ENCODE measurements at places on chromosomes 5 and 9.

- peak; percentile 47 for DNase-seq
Measured at GRCh38 chr9:89564346-89564878, 40.4 kb upstream of the GADD45G start.

DNA sequence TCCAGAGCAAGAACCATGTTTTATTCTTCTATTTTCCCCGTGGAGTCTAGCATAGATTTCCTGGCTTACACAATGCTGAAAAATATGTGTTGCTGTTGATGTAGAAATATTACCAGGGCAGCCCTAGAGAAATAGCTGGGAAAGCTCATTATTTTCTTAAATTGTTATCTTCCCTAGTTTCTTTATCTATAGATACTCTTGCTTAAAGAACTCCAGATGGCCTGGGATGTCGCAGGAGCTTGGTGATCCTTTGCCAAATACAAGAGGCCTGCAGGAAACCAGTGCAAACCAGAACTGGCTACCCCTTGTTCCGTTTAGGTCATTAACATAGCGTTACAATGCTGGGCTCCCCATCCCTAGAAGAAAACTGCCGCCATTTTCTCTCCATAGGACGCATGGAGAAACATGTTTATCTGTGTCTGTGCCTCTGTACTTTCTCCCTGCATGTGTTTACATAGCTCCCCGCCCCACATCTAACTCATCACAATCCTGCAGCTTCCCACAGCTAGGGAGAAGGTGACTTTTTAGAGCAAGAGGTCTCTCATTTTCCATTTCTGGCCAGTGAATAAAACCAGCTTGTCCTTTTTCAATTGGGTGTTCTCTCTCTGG is 6.4 kb downstream of the PRLR start:
- no peak for DNase-seq

GRCh38 chr5:11302663-11303062 is 541.6 kb upstream of the DAP start:
- DNase-seq, result peak; percentile 51

- DNase-seq, result no peak
Measured at GRCh38 chr5:6545770-6546690, 86.8 kb downstream of the NSUN2 start.

GRCh38 chr9:76894198-76894597 is 11.7 kb downstream of the PRUNE2 start:
- peak; percentile 81 for DNase-seq

DNA sequence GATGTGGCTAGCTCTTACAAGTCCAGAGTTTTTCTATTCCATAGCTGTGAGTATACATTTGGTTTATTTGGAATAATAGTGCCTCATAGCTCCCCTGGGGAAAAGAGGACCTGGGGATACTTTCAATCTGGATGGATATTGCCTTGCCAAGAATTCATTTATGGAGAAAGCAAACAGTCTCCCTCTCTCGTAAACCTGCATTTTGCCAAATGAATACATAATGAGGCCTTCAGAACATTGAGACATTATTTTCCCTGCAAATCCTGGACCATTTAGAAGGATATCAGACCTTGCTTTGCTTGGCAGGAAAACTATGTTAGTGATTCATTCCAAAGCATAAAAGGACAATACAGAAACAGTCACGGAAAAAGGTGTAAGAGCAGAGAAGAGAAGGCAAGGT is 569.6 kb upstream of the BRINP1 start:
- no peak for DNase-seq

DNA sequence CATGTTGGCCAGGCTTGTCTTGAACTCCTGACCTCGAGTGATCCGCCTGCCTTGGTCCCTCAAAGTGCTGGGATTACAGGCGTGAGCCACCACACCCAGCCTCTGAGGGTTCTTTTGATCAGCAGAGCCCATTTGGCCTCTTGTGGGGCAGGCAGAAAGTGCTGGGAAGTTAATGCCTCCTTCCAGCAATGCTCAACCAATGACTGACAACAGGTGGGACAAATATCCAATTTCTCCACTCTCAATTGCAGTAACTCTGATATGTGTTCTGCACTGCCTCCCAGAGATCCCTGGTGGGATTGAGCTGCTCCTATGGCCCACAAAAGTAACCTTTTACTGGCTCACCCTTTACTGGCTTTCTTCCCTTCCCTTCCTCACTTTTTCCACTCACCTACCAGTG is 79.9 kb upstream of the APC start:
- DNase-seq, result no peak

DNA sequence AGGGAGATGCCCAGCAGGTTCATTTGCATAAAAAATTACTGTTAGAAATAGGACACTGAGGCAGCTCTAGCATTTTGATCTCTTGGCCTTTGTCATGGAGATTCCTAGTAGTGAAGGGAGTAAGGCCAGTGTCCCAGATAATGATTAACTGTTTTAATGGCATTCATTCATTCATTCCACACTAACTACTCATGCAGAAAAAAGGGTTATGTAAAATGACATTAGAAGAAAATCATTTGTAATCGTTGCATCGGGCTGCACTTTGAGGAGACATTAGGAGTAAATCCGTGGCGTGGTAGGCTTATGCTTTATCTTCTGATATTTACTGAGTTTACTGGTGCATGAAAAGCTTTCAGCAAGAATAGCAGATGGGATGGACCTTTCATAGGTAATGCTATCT is 82.6 kb upstream of the GRHPR start:
- DNase-seq, result no peak

- peak; percentile 58 for DNase-seq
Measured at GRCh38 chr9:136631038-136632000, 31.4 kb upstream of the EGFL7 start.

GRCh38 chr5:116145416-116145815 is 60.6 kb downstream of the COMMD10 start:
- no peak for DNase-seq

DNA sequence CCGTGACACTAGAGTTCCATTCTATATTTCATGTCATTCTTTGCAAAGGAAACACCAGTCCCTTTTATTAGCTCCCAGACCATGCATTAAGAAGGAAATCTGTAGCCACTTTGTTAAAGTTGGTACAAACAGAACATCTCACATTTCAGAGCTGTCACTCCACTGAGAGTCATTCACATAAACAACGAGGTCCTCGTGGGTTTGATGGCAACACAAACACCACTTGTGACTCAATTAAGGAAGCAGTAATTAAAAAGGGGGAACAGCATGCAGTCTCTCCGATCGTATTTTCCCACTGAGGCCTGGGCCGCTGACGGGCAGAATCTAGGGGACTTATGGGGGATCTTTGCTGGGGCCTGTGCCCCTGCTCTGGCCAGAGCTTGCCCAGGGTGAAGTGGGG is 94.2 kb upstream of the ZNF618 start:
- no peak for DNase-seq

DNA sequence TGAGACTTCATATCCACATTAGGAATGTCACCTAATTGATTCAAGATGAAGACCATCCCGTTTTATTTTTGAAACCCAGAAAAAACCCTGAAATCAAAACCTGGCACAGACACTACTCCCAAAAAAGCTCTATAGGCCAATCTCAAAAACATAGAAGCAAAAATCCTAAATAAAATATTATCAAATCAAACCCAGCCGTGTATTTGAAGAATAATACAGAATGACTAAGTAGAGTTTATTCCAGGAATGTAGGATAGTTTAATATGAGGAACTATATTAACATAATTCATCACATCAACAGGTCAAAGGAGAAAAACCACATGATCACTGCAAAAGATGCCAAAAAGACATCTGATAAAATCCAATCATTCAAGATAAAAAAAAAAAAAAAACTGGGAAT is 167.1 kb downstream of the ACTL7B start:
- DNase-seq, result no peak

DNA sequence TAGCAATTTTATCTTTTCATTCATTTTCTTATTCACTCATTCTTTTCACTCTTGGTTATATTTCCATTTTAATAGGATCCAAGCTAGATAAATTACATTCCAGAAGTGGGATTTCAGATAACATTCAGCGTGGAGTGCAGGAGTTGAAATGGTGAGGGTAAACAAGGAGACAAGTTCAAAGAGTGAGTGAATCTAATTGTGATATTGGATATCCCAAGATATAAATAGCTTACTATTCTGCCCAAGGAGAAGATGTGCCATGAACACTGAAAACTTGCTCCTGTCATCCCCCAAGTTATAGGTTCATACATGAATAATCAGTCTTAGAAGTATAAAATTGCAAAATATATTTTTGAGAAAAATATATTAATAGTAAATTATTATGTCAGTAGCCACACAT is 459.3 kb downstream of the CETN3 start:
- DNase-seq, result no peak

GRCh38 chr9:4549751-4550295 is 59.6 kb downstream of the SLC1A1 start:
- DNase-seq, result no peak

DNA sequence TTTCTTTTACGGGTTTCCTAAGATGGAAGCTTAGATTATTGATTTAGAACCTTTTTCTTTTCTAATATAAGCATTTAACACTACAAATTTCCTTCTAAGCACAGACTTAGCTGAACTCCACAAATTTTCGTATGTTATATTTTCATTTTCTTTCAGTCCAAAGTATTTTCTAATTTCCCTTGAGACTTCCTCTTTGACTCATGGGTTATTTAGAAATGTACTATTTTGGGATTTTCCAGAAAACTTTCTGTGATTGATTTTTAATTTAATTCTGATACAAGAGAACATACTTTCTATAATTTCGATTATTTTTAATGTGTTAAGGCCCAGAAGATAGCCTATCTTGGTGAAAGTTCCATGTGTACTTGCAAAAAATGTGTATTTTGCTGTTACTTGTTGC is 19.7 kb upstream of the TBCA start:
- no peak for DNase-seq

- DNase-seq, result no peak
Measured at GRCh38 chr5:43290726-43291125, 22.5 kb downstream of the HMGCS1 start.

DNA sequence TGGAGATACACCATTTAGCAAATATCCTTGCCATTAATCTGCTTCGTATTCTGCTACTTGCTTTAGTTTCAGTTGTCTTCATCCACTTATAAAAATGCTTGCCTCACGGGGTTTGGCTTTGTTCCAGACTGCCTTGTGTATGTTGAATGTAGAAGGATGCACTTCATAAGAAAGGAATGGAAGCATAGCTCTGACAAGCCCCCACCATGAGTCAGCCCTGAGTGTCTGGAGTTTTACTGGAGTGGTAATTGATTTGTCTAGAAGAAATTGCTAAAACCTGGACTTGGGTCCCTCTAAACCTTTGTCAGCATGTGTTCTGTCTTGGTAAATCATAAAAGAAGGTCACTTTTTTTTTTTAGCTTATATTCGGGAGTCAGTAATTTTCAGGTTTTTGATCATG is 4.6 kb downstream of the TEX48 start:
- no peak for DNase-seq

DNA sequence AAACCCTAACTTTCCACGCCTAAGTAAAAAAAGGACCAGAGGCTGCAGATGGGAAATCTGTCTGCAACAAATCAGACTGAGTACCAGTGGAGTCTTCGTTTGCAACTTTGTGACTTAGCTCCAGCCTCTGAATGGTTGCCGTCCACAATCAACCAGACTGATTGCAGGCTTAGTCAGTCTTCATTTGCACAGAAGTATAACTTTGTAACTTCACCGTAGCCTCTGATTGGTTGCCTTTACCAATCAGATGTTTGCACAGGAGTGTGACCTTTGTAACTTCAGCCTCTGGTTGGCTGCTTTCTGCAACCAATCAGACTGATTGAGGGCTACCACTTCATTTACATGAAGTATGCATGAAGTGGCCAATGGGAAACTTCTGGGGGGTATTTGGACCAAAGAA is 53.7 kb downstream of the TGFBR1 start:
- DNase-seq, result no peak

DNA sequence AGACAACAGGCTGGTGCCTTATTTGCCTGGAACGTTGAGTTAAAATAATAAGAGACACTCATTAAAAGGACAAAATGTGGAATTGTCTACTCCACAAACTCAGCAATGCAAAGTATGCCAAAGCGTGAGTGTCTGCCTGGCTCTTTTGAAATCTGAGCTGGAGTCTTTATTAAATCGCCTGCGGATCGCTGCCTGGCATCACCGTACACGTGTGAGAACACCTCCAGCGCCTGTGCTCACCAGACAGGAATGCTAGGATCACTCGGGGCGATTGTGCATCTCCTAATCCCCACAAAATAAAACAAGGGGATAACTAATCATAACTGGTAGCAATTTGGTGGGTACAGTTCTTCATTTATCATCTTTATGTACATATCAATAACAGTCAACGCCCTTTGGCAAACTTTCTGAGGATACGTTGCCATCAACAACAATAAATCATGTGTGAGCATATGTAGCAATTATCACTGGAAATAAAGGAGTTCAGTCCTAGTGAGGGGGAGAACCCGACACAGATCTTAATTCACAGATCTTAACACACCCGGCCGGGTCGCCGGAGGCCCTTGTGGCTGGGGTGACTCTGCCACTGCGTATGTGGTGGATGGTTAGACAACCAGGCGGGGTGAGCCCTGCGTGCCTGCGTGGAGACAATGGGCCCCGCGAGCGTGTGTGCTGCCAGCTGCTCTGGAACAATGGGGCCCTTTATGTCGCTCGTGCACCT is 284.9 kb upstream of the IRX1 start:
- DNase-seq, result peak; percentile 84

DNA sequence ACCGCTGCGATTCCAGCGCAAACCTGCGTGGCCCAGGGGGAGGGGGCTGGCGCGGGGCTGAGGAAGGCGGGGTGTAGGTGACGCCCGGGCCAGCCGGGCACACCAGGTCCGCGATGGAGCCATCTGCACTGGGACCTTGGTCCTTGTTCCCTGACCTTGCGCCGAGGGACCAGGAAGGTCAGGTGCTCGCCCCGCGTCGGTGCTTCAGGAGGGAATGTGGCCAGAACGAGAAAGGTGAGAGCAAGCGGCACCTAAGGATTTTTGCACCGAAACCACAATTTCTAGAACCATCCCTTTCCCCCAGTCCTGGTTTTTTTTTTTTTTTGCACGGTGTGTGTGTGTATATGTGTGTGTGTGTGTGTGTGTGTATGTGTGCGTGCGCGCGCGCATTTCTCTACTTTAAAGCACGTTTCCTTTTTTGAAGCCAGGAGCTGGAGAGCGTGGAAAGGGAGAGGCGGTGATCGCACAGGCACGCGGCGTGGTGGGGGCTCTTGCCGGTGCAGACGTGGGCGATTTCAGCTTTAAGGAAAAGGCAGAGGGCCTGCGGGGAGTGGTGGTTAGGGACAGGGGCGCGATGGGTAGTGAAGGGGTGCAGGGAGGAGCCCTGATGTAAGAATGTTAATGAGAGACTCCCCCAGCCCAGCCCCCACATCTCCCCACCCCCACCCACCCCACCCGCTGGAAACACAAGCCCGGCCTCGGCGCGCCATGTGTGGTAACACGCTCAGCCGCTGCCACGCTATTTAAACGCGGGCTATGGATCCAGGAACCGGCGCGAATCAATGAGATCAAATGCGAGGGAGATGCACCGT is at the start of gene NPR3:
TSS of gene NPR3 (plus strand) at position 772 of the 812 bp plus-strand sequence. CDS start 456 bp downstream, outside the sequence.
- no peak for DNase-seq
